ENCODE measurements at places on chromosomes 6 and 20.
A peak's percentile ranks its signal among the peaks of the same experiment; 100 is the strongest.

- no peak overlapping the region for H3K4me3 ChIP-seq
- H3K27me3 ChIP-seq = no peaks in the 10 kb centered on the region
- no peaks in the 10 kb centered on the region for H3K36me3 ChIP-seq
- DNase-seq = no peak
Measured at GRCh38 chr6:56235245-56235644, 12.1 kb downstream of the COL21A1 start.

GRCh38 chr6:95877480-95877879 lies 138.3 kb upstream of the FUT9 start:
- H3K36me3 ChIP-seq = no peaks in the 10 kb centered on the region
- H3K4me3 ChIP-seq = no peak overlapping the region
- no peaks in the 10 kb centered on the region for H3K27me3 ChIP-seq

- DNase-seq = no peak
- H3K4me1 ChIP-seq = peaks cover 31% of the 10 kb centered on the region
- H3K27me3 ChIP-seq = no peaks in the 10 kb centered on the region
- no peak overlapping the region for H3K4me3 ChIP-seq
- H3K36me3 ChIP-seq = peaks cover 36% of the 10 kb centered on the region
Measured at GRCh38 chr20:6008254-6008653, 45.6 kb downstream of the LRRN4 start.

GRCh38 chr6:110534731-110535492 lies 58.5 kb upstream of the SLC22A16 start:
- DNase-seq = no peak
- no peaks in the 10 kb centered on the region for H3K36me3 ChIP-seq

GRCh38 chr6:145699462-145699861 lies 35.9 kb downstream of the EPM2A start:
- H3K4me1 ChIP-seq = no peaks in the 10 kb centered on the region
- DNase-seq = no peak
- peaks cover 2% of the 10 kb centered on the region for H3K36me3 ChIP-seq
- no peak overlapping the region for H3K27ac ChIP-seq

- no peaks in the 10 kb centered on the region for H3K4me1 ChIP-seq
- H3K4me3 ChIP-seq = no peak overlapping the region
- no peaks in the 10 kb centered on the region for H3K27me3 ChIP-seq
- H3K27ac ChIP-seq = no peak overlapping the region
- DNase-seq = no peak
- no peaks in the 10 kb centered on the region for H3K36me3 ChIP-seq
Measured at GRCh38 chr6:56541030-56541600, 101.6 kb downstream of the DST start.

DNA sequence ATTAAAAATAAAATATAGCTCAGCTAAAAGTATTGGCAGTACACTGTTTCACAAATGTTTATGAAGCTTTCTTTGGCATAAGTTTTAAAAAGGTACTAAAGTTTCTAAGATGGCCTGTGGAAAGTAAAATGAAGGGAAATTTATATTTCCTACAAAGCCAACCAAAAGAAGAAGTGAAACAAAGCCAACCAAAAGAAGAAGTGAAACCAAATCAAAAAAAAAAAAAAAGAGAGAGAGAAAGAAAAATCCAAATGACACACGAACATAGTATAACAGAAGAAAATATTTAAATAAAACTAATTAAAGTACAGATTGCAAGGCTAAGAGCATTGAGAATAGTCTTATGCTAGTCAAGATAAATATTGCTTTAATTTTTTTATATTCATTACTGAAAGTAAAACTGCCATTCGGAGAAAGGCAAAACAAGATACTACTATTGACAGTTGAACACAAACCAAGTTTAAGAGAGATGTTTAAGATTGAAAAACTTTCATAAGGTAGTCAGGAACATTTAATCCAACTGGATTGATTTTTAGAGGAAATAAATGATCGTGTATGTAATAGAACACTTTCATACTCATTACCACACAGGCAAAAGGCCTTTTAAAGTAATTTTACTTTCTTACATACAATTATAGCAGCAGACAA lies 12.8 kb upstream of the KHDRBS2 start:
- no peak for DNase-seq
- no peaks in the 10 kb centered on the region for H3K4me1 ChIP-seq
- no peak overlapping the region for H3K27ac ChIP-seq
- no peaks in the 10 kb centered on the region for H3K27me3 ChIP-seq

DNA sequence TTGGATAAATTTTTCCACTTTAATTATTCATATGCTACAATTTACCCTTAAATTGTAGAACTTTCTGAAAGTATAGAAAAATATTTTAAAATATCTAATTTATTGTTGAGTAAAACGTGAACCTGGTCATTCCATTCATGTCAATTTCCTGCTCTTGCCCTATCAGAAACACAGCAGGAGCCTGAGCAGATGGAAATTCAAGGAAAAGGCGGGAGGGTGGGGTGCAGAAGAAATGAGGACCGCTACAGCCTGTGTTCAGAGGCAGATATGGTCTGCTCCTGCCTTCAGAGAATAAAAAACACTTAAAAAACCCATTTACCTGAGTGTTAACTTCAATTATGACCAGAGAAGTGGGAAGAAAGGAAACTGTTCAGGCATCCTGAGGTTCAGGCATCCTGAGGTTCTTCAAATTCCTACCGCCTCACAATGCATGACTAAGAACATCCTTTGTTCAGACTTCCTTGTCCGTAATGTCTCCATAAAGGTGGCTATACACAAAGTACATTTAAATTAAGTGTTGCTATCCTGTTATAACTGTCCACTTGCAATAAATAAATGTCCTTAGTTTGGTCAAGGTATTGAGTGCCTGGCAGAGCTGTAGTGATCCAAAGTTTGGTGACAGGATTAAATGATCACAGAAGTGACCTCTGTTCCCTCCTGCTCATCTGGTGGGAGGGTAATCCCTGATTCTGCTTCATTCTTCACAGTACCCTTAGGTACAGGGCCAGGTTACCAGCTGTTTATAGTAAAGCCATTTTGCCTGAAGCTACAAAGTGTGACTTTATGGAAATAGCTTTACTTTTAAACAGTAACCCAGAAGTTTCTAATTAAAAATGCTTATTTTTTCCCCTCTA lies 109.1 kb downstream of the MAN1A1 start:
- H3K36me3 ChIP-seq = no peaks in the 10 kb centered on the region
- no peaks in the 10 kb centered on the region for H3K4me1 ChIP-seq
- H3K27ac ChIP-seq = no peak overlapping the region

DNA sequence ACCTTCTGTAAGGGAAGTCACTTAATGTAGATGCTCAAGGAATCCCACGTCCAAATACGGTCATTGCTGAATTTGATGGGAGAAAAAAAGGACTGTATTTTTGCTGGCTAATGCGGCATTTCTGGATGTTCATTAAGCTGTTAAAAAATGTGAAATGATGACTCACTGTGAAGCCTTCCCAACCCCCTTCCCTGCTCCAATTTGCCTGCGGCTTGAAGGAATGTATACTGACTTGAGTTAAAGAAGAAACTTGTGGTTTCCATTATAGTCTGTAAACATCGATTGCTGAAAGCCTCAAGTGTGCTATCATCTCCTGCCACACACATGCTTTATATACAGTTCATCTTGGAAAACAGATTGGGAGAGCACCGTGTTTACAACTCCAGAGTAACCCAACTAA lies 249.1 kb upstream of the JAG1 start:
- H3K27ac ChIP-seq = no peak overlapping the region
- no peaks in the 10 kb centered on the region for H3K27me3 ChIP-seq
- H3K4me3 ChIP-seq = no peak overlapping the region
- H3K4me1 ChIP-seq = no peaks in the 10 kb centered on the region

DNA sequence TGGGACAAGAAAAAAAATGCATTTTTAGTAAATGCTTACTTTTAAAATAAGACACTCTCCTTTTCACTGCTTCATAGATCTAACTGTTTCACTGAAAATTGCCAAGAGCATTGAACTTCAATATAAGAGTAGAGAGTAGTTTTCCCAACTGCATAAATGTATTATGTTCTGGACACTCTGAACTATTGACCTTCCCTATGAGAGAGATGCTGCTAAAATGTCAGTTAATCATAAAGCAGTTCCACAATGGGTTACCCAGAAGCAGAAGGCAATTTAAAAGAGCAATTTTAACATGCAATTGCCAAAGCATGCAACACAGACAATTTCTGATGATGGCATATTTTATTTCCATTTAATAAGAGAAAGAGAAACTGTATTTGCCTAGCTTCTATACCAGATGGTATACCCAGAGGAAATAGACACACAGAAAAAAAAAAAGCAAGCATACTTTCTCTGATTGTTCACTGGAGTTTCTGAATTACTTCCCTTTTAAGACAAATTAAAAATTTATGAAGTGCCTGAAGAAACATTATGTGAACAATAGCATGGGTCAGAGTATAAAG lies 279.1 kb upstream of the THEMIS start:
- H3K36me3 ChIP-seq = no peaks in the 10 kb centered on the region
- DNase-seq = no peak
- H3K27me3 ChIP-seq = no peaks in the 10 kb centered on the region
- H3K27ac ChIP-seq = no peak overlapping the region
- no peaks in the 10 kb centered on the region for H3K4me1 ChIP-seq

GRCh38 chr6:34243901-34244884 lies 4.6 kb downstream of the SMIM29 start:
- no peak overlapping the region for H3K27ac ChIP-seq
- peaks cover 67% of the 10 kb centered on the region for H3K4me1 ChIP-seq
- DNase-seq = no peak
- no peaks in the 10 kb centered on the region for H3K27me3 ChIP-seq

GRCh38 chr6:119879731-119880130 lies 530.2 kb upstream of the MAN1A1 start:
- no peaks in the 10 kb centered on the region for H3K4me1 ChIP-seq
- H3K4me3 ChIP-seq = no peak overlapping the region
- no peaks in the 10 kb centered on the region for H3K36me3 ChIP-seq
- H3K27ac ChIP-seq = no peak overlapping the region

- peaks cover 12% of the 10 kb centered on the region for H3K4me1 ChIP-seq
- no peak overlapping the region for H3K4me3 ChIP-seq
- H3K36me3 ChIP-seq = peaks cover 5% of the 10 kb centered on the region
- no peak overlapping the region for H3K27ac ChIP-seq
Measured at GRCh38 chr6:89430201-89430962, 2.6 kb upstream of the ANKRD6 start.

DNA sequence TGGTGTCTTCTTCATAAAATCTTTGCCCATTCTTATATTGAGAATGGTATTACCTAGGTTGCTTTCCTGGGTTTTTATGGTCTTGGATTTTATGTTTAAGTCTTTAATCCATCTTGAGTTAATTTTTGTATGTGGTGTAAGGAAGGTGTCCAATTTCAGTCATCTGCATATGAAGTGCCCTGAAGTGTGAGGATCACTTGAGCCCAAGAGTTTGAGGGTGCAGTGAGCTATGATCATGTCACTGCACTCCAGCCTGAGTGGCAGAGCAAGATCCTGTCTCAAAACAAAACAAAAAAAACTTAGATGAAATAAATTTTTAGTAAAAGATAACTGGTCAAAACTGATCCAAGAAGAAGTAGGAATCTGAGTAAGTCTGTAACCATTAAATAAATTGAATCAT lies 215.4 kb downstream of the TBC1D7 start:
- no peak for DNase-seq
- peaks cover 66% of the 10 kb centered on the region for H3K27me3 ChIP-seq
- H3K4me1 ChIP-seq = no peaks in the 10 kb centered on the region
- no peaks in the 10 kb centered on the region for H3K36me3 ChIP-seq

- H3K4me3 ChIP-seq = no peak overlapping the region
- H3K36me3 ChIP-seq = no peaks in the 10 kb centered on the region
- DNase-seq = no peak
Measured at GRCh38 chr6:162620073-162620472, 107.5 kb downstream of the PRKN start.

GRCh38 chr6:21536280-21536766 lies 57.2 kb upstream of the SOX4 start:
- DNase-seq = no peak
- H3K36me3 ChIP-seq = no peaks in the 10 kb centered on the region
- H3K27ac ChIP-seq = no peak overlapping the region
- H3K4me1 ChIP-seq = no peaks in the 10 kb centered on the region

DNA sequence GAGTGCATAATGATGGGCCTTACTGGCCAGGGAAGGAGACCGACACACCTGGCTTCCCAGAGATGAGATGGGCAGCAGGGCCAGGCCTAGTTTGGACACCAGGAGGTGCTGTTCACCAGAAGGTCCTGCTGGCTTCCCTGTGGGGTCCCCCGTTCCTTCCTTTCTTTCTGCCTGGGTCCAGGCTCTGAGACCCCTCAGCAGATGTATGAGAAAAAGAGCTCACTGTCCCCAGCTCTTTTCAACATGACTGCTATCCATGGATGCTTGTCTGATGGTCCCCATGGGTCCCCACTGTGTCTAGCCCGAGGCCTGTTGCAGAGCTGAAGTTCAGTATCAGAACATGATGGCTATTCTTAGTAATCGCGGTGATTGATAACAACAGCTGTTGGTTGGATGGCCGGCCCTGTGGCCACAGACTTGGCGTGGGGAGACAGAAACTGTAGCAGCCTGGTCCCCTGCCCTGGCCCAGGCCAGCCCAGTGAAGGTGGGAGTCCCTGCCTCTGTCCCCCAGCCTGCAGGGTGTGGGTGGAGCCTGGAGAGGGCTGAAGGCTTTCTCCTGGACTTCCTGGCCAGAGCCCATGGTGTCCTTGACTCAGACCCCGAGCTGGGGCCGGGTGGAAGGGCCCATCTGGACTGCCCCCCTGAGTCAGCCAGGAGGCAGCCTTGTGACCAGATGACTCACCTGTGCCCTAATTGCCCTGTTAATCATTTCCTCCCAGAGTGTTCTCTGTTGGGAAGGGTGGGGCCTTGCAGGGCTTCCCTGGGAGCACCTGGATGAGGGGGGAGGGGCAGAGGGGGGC lies 9.9 kb upstream of the BAK1 start:
- no peaks in the 10 kb centered on the region for H3K27me3 ChIP-seq
- H3K36me3 ChIP-seq = peaks cover 4% of the 10 kb centered on the region
- no peak overlapping the region for H3K27ac ChIP-seq
- no peak overlapping the region for H3K4me3 ChIP-seq
- H3K4me1 ChIP-seq = peaks cover 25% of the 10 kb centered on the region

DNA sequence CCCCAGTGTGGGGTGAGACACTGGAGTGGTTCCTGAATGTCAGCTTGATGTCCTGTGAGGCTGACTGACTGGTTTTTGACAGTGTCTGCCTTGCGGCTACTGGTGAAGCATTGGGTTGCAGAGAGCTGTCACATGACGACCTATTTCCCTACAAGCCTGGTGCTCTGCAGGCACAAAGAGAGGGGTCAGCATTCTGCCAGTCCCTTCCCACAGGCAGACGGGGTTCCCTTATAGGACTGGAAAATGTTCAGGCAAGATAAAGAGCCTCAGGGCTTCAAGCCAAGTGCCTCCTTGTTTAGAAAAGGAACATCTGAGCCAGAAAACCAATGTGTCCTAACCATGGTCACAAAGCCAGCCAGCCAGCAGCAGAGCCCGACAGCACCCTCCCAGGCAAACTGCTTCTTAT lies 11.0 kb downstream of the LY86 start:
- H3K4me1 ChIP-seq = no peaks in the 10 kb centered on the region
- no peak for DNase-seq
- H3K36me3 ChIP-seq = no peaks in the 10 kb centered on the region
- no peaks in the 10 kb centered on the region for H3K27me3 ChIP-seq

- H3K4me1 ChIP-seq = peaks cover 41% of the 10 kb centered on the region
- peaks cover 8% of the 10 kb centered on the region for H3K36me3 ChIP-seq
- no peaks in the 10 kb centered on the region for H3K27me3 ChIP-seq
- peak; percentile 86 for DNase-seq
- H3K27ac ChIP-seq = peak within 1 kb of the TSS; percentile 38
Measured at GRCh38 chr20:38926142-38926933, at the start of gene FAM83D. Gene FAM83D (plus strand): TSS chr20:38926417. CDS start chr20:38926443, 26 bp downstream.
